Kidney (tissue), 22 donors: ENCODE measurements at places on chromosomes 3 and 15. TPM values are rescaled to one million over a fixed set of nuclear protein-coding genes. Genes with fewer than 3 reads are reported as not detected.

DNA sequence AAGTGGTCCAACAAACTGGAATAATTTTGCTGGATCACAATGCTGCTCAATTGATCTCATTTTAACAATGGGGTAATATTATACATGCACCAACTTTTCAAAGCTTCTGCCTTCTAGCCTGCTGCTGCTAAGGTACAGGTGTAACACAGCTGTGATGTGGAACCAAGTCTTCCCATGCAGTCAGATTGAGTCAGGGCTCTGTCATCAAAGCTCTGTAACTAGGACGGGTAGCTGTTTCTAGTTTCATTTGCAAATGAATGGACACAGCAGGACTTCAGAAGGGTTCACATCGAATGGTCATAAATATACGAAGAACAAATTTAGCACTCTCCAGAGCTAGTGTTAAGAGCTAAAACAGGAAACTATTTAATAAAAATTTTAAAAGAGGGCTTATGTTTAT, 189.2 kb downstream of the USP13 start:
- DNase-seq, result no peak

- no peak for DNase-seq
These were observed 124.7 kb upstream of the CCNL1 start for GRCh38 chr3:157284688-157285087.

DNA sequence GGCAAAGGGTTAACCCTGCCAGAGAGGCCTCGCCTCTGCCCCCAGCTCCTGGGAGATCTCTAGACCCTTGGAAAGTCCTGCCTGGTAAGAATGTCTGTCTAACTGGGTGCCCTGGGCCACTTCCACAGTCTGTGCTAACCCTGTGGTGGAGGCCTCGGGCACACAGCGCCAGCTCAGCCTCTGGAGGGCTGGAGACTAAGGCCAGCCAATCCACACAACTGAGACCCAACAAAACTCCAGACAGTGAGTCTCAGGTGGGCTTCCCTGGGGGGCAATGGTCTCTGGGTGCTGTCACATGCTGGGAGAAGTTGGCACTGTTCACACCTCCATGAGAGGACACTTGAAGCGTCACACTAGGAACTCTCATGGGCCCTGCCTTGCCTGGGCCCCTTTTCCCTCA, 19.5 kb downstream of the ZXDC start:
- no peak for DNase-seq

- no peak for DNase-seq
These were observed 5.6 kb upstream of the SLC33A1 start for GRCh38 chr3:155859859-155860258.

DNA sequence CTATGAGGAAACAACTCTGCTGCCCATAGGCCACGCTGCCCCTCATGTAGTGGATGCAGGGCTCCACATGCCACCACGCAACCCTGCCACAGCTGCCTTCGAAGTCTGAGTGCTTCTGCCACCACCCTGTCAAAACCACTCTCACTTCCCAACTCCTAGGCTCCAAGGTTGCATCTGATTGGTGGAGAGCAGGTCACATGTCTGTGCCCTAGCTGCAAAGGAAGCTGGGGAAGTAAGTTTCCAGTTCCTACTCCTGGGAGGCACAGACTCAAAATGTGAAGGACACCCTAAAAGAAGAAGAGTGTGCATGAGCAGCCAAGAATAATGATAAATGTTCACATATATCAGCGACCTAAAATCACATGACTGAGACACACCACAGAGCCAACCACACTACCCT, 31.9 kb upstream of the TICRR start:
- DNase-seq, result no peak

GRCh38 chr3:176755552-176755951, 441.7 kb downstream of the TBL1XR1 start:
- DNase-seq, result no peak

DNA sequence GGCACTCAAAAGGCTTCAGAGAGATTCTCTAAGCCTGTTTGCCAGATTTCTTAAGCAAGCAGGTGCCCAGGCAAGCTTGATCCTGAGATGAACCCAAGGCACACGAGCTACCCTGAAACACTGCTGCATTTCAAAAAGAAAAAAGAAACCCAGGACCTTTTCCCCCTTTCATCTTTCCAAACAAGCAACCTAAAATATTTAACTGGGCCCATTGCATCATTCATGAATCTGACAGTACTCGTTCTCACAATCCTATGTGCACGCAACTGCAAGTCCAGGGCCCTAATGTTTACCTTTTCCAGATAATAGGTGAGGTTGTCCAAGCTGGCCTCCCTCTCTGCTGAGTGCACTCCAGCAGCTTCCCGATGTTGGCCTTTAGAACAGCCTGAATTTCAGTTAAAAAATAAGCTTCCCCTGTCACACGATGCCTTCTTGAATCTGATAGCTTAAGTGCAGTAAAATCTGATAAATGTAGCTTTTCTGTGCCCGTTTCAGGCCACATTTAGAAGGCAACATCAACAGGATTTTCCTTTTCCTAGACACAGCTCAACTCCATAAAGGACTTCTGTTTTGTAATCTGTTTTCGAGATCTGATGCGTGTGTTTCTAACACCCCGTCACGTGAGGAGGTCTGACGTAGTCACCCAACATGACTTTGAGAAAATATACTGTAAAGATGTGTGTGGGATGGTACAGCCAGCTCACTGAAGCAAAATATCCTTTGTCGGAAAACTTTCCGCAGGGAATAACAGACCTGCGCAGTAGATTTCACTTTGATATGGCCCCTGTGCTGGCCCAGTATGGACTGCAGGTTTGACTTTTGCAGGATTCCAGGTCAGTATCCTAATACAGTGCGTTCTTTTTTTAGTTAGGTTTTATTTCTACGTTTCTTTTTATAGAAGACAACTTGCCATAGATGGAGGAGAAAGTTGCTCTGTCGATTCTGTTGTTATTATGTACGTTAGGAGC, 55.1 kb upstream of the RASA2 start:
- DNase-seq, result no peak

GRCh38 chr3:196513697-196514349, 1.3 kb downstream of the SMCO1 start:
- no peak for DNase-seq

The NUTM1 gene
- polyA plus RNA-seq, result not detected
